ENCODE measurements at places on chromosomes 4 and X.
A peak's percentile ranks its signal among the peaks of the same experiment; 100 is the strongest.

- no peak for DNase-seq
These were observed 12.6 kb downstream of the PPEF2 start for GRCh38 chr4:75889537-75890199.

- DNase-seq = no peak
These were observed 109.5 kb upstream of the ADRA2C start for GRCh38 chr4:3656416-3657356.

- DNase-seq = no peak
These were observed 18.1 kb downstream of the FNIP2 start for GRCh38 chr4:158786955-158787354.

DNA sequence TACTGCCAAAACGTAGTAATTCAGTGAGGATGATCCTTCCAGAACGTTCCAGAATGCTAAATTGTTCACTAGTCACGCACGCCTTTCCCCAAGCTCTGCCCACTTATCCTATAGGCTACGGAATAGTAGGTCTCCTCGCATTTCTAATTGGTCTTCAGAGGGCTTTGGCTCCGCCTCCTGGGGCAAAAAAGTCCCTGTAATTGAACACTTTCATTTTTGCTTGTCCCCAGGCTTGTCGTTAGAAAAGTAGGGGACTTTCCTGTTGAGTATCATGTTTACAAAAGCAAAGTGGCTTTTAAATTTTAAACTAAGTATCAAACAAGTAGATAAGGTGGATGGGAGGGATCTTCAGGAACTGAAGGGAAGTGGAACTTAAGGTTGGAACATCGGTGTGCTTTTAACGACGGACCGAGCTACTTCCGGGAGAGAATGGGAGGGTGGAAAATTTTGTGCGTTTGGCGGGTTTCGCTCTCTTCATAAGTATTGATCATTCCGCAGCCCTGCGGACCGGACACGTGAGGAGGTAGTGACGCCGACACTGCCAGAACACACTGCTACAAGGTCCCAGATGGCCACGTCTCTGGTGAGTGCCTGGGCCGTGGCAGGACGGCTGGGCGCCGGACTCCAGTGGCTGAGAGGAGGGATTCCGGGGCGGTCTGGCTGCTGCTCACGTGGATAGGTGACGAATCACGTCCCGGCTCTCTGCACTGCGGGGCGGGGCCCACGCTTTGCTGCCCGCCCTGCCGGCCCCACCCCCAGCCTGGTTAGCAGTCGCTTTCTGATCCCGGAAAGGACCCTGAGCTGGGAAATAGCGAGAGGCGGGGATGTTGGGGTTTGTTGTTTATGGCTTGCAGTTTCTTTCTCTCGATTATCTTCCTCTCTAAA lies at the start of gene NXT2:
Gene NXT2, plus strand, starts transcription at position 406 of the 885 bp plus-strand sequence. Its CDS starts 163 bp downstream, at position 569.
- peak; percentile 86 for DNase-seq

DNA sequence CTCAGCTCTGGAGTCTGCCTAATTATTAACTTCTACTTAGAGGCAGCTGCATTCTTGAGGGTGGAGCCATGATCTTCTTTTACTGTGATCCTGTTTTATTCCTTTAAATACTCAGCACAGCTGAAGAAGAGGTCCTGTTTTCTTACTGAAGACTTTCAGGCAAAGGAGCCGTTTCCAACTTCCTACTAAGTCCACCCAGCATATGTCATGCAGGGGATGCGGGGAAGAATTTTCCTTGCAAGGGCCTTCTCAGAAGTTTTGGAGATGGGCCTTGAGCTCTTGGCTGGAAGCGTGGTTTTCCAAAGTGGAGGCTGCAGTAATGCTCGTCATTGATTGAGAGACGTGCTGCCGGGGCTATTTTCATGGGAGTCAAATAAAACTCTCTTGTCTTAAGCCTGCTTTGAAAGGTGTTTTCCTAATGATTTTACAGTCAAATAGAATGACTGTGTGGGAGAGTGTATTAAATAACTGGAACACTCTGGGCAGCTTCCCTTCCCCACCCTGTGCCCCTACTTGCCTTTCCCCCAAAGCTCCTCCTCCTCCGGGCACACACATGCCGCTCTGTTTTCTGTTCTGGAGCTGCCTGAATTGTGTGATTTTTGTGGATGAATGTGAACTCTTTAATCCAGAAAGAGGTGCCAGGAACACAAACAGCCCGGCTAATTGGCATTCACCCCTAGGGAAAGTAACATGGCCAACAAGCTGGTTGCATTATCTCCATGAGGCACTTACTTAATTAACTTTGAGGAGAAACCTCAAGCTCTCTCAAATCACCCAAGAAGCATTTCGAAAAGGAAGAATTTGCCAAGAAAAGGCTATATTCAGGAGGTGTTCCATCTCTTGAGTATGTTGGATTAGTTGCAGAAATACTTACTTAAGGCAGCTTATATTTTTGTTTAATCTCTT lies 28.1 kb downstream of the FGF2 start:
- no peak for DNase-seq

GRCh38 chr4:158484173-158484885 lies 37.4 kb upstream of the RXFP1 start:
- no peak for DNase-seq

GRCh38 chrX:105636667-105637066 lies 185.7 kb upstream of the NRK start:
- DNase-seq = peak; percentile 45

DNA sequence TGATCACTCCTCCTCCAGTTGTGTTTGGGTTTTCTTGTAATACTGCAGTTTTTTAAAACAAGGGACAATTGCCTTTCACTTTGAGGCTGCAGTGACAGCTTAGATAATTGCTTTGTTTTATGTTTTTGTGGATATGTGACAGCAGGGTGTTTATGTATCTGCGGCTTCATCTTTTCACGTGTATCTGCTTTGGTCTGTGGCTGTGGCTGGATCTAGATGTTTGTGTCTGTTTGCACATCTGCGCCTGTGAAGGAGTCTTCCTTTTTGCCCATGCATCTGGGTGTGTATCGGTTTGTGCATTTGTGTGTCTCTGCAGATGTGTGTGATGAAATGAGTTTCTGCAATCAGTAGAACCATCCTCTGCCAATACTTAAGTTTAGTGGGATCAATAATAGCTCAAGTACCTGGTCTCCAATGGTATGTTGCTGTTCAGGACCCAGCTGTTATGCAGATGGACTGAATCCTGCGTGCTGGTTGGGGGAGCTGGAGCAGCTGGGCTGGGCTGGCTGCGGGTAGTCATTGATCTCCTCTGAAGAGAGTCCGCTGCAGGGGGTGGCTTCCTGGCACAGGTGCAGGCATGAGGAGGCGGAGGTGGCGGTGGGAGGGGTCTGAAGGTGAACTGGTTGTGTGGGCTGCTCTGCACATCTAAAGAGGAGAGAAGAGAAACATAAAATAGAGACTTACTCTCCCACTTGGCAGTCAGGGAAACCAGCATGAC lies 390.3 kb downstream of the SH2D1A start:
- DNase-seq = no peak

- peak; percentile 55 for DNase-seq
These were observed 1637.3 kb upstream of the PABPC4L start for GRCh38 chr4:135838889-135839288.

DNA sequence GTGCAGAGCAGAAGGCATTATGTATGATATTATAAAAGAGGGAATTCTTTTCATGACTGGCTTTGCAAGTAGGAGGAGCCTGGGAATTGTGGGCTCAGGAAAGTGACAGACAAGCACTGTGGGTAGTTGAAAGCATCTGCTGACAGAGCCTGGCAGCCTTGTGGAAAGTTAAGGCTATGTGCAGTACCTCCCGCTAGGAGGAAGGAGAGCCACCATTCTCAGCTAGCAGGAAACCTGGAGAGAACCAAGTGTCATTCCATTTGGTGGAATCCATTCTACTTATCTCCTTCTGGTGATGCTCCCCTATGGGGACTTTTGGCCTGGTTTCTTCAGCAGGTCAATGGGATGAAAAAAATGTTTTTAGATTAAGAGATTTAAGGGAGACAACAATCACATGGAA lies 81.8 kb downstream of the ASB9 start:
- DNase-seq = no peak

GRCh38 chr4:79820427-79820826 lies 252.6 kb downstream of the ANTXR2 start:
- DNase-seq = no peak

DNA sequence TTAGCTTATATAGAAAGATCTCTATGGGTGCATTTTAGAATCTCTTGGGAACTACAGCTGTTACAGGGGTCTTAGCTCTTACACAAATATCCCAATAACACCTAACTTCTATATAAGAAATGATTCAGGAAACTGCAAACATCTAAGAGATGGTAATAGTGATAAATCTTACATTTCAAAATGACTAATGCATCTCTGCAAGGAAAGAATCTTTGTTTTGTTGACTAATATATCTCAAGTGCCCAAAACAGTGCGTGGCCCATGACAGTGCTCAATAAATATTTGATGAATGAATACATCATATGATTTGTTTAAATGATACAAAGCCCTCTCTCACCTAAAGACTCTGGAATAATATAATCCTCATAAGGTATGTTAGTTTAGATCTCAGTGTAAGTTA lies 47.5 kb downstream of the CENPE start:
- DNase-seq = peak; percentile 14

GRCh38 chr4:77204621-77205020 lies 47.6 kb downstream of the CCNG2 start:
- DNase-seq = no peak

DNA sequence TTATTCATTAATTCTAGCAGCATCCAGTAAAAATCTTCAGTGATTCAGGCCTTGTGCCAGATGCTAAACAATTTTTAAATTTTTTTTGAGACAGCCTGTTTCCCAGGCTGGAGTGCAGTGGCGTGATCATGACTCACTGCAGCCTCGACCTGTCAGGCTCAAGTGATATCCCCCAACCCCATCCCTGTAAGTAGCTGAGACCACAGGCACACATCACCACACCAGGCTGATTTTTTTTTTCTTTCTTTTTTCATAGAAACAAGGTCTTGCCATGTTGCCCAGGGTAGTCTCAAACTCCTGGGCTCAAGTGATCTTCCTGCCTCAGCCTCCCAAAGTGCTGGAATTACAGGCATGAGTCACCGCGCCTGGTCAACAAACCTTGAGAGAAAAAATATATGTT lies 705.5 kb downstream of the ARAP2 start:
- DNase-seq = peak; percentile 20

GRCh38 chr4:84286048-84286447 lies 213.0 kb downstream of the NKX6-1 start:
- DNase-seq = no peak

DNA sequence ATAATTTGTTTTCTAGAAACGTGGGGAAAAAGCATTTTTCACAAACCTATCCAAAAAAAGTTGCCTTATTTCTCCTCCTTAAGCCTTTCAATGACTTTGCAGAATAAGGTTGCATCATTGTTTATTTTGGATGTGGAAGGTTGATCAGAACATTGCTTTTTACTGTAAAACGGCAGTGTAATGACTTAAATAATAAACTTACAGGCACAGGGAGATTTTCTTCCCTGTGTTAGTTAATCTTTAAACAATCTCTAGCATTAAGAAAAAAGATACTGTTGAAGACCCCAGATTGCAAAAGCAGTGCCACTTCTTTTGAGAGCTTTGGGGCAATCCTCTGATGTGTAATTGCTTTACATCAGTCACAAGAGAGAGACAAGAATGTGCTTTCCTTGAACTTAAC lies 153.4 kb downstream of the ARX start:
- peak; percentile 26 for DNase-seq

DNA sequence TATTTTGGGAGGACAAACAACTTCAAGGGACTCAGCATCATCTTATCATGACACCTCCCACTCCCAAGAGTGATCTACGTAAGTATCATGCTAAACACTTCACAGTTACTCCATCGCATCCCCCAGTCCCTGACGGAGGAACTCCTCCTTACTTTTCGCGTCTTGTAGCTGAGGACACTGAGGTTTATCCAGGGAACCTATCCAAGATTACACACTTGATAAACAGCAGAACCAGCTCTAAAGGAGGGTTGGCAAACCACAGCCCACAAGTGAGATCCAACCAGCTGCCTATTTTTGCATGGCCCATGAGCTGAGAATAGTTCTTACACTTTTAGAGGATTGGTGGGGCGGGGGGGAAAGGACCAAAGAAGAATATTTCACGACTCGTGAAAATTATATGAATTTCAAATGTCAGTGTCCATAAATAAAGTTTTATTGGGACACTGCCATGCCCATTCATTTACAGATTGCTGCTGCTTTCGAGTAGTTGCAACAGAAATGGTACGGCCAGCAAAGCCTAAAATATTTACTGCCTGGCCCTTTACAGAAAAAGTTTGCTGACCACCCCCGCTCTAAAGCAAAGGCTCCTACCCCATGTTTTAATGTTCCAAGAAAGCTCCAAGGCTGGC lies 47.8 kb downstream of the SEPSECS start:
- DNase-seq = no peak

DNA sequence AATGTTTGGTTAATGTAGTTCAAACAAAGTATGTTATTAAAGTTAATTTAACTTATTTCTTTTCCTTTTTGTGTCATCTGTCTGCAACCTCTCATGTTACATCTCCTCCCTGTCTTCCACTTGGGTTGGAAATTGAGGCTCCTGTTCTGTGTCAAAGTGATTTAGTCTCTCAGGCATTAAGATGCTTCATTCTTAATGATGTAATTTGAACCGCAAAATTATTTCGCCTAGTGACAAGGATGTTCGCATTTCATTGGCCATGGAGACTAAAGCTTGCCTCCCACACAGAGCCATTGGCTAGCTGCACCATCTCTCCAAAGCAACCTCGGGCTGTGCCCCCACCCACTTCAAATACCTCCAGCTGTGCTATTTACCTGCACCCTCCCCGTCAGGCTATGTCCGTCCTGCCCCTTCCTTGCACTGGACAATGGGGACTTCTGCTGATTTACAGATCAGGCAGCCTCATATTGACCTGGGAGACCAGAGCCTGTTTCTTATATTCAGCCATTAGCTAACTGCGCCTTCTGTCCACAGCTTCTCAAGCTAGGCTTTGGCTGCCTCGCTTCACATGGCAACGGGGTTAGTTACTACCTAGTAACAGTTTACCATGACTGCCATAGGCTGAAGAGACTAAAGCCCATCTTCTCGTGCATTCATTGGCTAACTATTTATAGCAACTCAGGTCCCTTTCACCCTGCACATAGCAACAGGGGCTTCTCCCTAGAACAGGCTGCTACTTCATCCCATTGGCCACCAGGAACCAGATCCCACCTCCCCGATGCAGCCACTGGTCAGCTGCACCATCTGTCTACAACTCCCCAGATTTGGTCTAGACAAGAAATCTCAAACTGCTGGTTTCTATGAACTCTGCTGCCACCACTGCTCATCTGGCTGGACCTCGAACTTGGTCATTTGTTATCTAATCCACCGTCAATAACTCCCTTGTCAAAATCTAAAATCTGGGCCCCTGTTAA lies 8.6 kb upstream of the ZNF157 start:
- DNase-seq = peak; percentile 48

DNA sequence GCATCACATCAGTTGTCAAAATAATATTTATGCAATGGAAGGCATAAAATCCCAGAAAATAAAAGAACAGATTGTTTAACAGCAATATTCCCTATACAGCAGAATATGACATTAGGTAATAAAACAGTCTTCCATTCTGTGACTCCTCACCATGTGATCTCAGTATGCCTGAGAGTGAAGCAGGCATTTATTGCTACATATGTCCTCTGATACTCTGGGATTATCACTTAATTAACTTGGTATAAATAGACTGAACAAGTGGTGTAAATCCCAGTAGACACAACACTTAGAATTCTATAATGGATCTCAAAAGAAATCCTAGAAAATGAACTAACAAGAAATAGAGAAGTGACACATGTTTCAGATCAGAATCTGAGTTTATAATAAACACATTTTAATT lies 841.3 kb downstream of the PDHA2 start:
- no peak for DNase-seq
